HCEC 1CT (cell line): ENCODE measurements at places on chromosomes 11 and 22.

GRCh38 chr22:49502126-49502826, 325.4 kb downstream of the BRD1 start:
- no peak for DNase-seq

GRCh38 chr11:14644226-14645014, 816 bp downstream of the PDE3B start:
- peak; percentile 4 for DNase-seq

- DNase-seq = no peak
These were observed 535.1 kb upstream of the ARHGAP42 start for GRCh38 chr11:100151944-100152343.

DNA sequence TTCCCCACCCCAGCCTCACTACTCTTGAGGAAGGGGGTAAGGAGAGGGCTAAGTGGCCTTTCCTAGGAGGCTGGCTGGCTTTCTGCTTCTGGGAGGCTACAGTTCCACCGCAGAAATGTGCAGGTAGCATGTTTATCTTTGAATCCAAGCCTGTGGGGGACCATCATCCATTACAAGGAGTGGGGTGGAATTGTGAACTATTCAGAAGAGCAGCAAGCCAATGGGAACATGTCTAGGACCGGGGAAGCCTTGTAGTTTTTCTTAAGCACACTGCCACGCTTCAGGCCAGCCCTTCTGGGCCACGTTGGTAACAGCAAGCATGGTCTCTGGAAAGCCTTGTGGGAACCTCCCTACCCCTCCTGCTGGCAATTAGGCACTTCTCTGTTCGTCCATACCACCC, 100.3 kb downstream of the AMOTL1 start:
- DNase-seq = no peak

DNA sequence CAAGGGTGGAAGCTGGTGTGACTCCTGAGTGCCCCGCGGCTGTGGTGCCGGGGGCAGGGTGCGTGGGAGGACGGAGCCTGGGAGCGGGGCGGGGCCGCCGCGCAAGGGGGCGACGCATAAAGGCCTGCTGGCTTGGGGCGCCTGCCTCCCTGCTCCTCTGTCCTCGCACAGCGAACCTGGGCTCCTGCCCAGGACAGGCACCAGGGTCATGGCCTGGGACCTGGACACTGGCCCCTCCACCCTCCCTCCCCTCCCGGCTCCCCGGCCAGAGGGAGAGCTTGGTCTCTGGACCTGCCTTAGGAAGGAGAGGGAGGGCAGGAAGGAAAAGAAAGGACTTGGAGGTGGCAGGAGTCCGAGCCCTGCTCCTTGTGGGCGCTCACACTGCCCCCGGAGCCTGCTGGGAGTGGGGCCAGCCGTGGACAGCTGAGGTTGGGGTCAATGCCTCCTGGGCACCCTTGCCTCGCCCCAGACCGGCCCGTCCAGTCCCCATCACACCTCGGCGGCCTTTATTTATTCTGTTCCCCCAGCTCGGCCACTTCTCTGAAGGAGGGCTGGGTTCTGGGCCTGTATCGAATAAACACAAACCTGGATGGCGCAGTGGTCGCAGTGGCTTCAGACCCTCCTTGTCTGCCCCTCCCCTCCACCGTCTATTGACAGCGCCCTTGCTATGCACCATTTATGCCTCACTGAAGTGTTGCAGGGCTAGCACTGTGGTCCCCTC, 8.7 kb downstream of the SLC16A8 start:
- DNase-seq = no peak

DNA sequence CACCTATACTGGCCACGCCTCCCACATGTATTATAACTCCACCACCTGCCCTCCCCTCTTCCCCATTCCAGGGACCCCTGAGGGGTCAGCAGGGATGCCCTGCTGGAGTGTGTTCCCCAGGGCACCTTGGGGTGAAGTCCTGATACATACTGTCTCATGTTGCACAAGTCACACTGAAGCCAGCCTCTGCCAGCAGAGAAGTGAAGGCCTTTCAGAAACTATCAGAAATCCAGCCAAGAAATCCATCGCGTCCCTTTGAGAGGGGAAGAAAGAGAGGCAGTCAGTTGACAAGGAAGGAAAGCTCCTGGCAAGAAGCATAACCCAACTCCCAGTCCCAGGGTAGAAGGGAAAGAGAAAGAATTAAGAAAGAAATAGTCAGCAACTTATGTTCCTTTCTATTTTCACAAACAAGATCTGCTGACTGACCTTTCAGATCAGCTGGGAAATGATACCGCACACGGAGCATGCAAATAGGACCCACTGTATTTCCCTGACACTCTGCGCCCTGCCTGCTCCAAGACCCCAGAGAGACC, 45.2 kb downstream of the SC5D start:
- no peak for DNase-seq

DNA sequence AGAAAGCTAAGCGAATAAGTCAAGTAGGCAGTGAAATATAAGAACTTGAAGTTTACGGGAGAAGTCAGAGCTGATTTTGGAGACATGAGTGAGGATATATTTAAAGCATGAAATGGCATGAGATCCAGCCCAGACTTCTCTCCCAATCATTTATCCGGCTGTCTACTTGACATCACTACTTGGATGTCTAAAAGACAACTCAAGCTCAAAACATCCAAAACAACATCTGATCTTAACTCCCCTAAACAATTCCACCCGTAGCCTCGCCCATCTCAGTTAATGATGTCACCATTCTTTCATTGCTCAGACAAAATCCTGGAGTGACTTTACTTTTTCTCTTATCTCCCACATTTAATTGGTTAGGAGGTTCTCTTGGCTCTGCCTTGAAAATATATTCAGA, 44.5 kb downstream of the WEE1 start:
- DNase-seq = peak; percentile 52

- DNase-seq = no peak
These were observed 13.4 kb downstream of the PACSIN2 start for GRCh38 chr22:43001271-43002201.

GRCh38 chr11:1263010-1263409, 40.1 kb downstream of the MUC5B start:
- DNase-seq = no peak

DNA sequence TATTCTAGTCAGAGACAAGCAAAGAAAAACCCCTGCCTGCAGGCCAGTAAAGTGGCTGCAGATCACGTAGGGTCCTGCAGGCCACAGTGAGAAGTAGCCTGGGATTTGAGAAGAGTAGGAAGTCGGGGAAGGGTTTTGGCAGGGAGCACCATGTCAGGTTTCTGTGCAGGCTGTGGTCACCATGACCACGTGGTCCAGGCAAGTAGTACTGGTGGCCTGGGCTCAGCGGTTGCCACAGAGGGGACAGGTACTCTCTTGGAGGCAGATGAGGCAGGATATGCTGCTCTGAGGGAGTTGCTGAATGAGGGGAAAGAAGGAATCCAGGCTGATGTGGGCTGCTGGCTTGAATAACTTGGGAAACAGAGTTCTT, 46.5 kb downstream of the PISD start:
- DNase-seq = no peak

DNA sequence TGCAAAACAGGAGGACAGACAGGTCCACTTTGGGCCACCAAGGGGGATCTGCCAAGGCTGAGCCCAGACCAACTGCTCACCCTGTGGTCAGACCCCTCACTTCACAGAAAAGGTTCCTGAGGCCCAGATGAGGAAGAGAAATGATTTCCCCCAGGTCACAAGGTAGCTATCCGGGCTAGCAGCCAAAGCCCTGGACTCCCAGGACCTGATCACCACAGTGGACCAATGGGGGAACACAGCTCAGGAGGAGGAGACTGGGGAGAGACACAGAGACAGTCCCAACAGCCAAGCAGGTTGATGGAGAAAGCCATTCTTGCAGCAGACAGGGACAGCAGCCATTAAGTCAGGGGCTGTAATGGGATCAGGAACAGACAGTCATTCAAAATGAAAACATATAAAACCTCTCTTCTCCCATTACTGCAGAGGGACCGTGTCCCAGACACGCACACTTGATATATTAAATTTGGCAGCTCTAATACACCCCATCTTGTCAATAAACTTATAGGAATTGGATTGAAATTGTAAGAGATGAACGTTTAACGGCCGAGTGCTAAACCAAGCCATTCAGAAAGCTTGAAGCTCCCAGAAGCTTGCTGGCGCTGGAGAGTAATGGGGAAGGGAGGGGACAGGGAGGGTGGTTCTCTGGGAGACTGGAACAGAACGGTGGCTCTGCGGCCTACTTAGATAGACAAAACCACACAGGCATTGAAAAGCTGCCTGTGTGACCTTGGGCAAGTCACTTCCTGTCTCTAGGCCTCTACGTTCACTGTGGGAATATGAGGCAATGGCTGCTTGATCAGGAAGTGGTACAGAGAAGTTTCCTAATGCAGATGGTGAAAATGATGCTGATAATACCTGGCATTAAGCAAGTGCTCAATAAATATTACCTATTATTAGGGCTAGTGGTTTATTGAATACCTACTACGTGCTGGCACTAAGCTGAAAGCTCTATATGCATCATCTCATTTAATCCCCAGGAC, 16.0 kb downstream of the ZMAT5 start:
- DNase-seq = no peak

DNA sequence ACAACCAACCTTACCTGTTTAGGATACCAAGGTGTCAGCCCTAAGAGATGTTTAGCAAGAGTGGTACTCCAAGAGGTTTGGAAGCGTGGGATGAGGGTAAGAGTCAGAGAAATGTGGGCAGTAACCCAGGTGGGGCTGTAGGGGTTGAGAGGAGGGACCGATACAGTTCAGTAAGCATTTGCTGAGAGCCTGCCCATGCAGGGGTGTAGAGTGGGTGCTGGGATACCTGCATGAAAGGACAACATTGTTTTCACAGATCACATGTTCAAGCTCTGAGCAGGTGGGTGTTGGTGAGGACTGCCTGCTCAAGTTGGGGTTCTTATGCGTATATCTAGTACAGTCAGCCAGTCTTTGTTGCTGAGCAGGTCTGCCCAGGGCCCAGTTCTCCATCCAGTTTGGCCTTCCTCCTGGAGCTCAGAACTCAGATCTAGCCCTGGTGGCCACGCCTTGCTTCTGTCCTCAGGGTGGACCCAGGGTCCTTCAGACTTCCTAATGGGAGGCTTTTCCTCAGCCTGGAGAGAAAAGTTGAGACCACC, 14.8 kb downstream of the PPFIBP2 start:
- no peak for DNase-seq

- peak; percentile 80 for DNase-seq
These were observed 14.5 kb downstream of the ART5 start for GRCh38 chr11:3627291-3627690.

- DNase-seq = no peak
These were observed 326.9 kb downstream of the CTTN start for GRCh38 chr11:70725278-70725677.

- DNase-seq = no peak
These were observed 18.1 kb downstream of the CECR2 start for GRCh38 chr22:17387356-17387755.

DNA sequence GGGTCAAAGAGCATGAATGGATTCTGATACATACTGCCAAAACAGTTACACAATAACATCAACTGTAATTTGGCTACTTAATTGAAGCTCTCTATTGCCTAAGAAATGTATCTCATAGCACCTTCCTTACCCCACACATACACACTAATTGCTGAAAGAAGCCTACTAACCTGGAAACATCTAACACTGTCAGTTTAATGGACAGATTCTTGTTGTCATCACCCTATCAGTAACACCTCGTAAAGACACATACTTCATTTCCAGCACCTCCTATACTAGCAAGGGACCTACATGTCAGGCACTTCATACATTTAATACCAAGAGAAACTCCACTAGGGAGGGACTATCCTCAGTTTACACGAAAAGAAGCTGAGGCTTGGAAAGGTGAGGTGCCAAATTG, 9.9 kb downstream of the NAP1L4 start:
- DNase-seq = no peak

GRCh38 chr11:8831861-8832260, 79.1 kb upstream of the AKIP1 start:
- DNase-seq = no peak

DNA sequence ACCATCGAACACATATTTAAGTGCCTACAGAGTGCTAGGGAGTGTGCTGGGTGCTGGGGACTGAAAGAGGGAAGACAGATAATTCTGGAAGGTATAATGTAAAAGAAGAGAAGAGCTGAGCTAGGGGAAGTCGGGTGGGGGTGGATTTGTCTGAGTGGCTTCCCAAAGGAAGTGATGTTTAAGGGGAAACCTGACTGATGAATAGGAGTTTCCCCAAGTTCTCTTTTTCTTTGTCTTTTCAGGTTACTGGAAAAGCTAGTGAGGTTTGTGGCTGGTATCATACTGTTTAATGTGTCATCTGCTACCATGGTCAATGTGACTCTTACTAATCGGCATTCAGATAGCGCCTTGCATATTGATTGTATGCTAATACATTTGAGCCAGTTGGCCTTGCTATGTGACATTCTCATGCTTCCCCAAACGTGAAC, 151.6 kb upstream of the MTMR2 start:
- no peak for DNase-seq

GRCh38 chr11:27398400-27398770, 35.4 kb upstream of the CCDC34 start:
- no peak for DNase-seq

GRCh38 chr22:46866591-46866990, 104.1 kb downstream of the TBC1D22A start:
- peak; percentile 93 for DNase-seq

DNA sequence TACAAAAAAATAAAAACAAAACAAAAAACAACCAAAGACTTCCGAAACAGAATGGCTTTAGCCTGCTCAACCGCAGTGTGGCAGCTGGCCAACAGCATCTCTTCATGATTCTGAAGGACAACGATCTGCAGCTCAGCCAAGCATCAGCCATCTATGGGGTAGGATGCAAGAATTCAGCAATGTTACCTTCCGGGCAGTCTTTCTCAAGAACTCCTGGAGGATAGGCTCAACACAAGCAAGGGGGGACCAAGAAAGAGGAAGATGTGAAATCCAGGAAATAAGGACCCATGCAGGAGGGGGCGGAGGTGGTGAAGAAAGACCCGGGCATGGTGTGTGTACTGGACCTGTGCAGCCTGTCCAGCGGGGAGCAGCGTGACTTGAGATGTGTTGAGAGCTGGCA, 3.5 kb upstream of the TSPO start:
- DNase-seq = no peak

- no peak for DNase-seq
These were observed 566.6 kb downstream of the TMEM135 start for GRCh38 chr11:87604350-87604749.

- no peak for DNase-seq
These were observed 1.9 kb downstream of the BID start for GRCh38 chr22:17772249-17772957.

- DNase-seq = no peak
These were observed 81.1 kb upstream of the EIF3D start for GRCh38 chr22:36610056-36610455.

DNA sequence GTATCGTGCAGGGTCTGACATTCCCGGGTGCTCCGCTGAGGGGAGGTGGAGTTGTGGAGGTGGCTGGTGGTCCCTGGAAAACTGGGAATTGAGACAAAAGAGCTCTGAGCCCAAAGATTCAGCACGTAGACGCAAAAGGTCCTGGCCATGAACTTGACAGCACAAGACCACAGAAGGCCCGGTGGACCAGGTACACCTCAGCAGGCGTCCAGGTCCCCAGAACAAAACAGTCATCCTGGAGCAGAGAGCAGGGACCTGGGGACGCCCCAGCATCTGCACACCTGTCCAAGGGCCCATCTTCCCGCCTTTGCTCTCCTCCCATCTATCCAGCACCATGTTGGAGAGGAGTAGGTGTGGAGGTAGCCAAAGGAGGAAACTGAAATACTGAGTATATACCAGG, 13.8 kb upstream of the MB start:
- DNase-seq = no peak

- DNase-seq = peak; percentile 52
These were observed 35.1 kb upstream of the CYP2R1 start for GRCh38 chr11:14927146-14927545.

- no peak for DNase-seq
These were observed 526.1 kb downstream of the MIAT start for GRCh38 chr22:27183474-27183873.

GRCh38 chr11:62843466-62843865, 4.1 kb upstream of the WDR74 start:
- DNase-seq = no peak
